ENCODE measurements at places on chromosomes 13 and 19.

DNA sequence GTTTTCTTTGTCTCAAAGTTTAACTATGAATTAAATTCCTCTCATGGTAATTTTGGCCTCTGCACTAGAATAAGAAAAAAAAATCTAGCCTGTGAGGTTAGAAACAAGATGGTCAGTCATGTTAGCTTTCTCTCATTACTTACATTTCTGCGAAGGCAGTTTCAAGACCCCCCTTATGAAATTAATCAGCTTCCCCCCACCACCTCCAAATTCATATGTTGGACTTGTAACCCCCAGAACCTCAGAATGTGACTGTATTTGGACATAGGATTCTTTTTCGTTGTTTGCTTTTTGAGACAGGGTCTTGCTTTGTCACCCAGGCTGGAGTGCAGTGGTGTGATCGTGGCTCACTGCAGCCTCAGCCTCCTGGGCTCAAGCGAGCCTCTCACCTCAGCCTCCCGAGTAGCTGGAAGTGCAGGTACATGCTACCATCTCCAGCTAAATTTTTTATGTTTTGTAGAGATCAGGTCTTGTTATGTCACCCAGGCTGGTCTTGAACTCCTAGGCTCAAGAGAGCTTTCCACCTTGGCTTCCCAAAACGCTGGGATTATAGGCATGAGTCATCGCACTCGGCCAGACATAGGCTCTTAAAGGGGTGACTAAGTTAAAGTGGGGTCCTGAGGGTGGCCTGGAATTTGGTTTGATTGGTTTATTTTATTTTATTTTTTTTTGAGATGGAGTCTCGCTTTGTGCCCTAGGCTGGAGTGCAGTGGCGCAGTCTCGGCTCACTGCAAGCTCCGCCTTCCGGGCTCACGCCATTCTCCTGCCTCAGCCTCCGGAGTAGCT, 1.4 kb downstream of the PLA2G4C start:
- no peak for DNase-seq

GRCh38 chr13:83880275-83881139, 1.8 kb downstream of the SLITRK1 start:
- DNase-seq = no peak

- DNase-seq = no peak
Measured at GRCh38 chr13:43661161-43661830, 125.5 kb downstream of the ENOX1 start.

- DNase-seq = no peak
Measured at GRCh38 chr13:107139006-107139405, 571.1 kb upstream of the ARGLU1 start.

DNA sequence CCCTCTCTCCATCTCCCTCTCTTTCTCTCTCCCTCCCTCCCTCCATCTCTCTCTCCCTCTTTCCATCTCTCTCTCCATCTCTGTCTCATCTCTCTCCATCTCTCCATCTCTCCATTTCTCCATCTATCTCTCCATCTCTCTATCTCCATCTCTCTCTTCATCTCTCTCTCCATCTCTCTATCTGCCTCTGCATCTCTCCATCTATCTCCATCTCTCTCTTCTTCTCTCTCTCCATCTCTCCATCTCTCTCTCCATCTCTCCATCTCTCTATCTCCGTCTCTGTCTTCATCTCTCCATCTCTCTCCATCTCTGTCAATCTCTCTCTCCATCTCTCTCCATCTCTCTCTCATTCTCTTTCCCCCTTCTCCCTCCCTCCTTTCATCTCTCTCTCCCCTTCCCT, 56.1 kb upstream of the NFIC start:
- no peak for DNase-seq

DNA sequence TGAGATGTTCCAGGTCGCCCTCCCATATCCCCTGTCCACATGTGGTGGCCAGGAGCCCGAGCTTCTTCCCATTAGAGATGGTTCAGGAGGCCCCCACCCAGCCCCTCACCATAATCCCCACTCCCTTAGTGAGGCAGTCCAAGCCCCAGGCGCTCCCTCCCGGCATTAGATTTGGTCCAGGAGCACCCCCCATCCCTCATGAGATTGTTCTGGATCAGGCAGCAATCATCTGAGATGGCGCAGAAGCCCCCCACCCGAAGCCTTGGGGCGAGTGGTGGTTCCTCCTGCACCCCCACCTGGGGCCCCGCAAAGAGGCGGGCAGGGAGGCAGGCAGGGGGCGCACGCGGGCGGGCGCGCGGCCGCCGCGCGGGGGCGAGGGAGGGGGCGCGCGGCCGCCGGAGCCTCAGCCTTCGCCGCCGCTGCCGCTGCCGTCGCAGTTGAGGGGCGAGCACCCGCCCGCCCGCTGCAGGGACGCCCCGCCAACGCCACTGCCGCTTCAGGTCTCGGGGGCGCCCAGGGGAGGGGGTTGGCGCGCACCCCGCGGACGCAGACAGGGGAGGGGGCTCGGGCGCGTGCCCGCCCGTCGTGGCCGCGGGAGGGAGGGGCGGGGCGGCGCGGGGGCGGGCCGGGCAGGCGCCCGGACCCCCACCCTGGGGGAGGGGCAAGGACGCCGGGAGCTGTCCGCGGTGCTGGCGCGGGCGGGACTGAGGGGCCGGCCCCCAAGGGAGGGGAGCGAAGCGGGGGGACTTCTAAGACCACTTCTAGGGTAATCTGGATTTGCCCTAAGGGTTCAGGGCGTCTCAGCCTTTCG, 46.4 kb upstream of the SHKBP1 start:
- DNase-seq = no peak

DNA sequence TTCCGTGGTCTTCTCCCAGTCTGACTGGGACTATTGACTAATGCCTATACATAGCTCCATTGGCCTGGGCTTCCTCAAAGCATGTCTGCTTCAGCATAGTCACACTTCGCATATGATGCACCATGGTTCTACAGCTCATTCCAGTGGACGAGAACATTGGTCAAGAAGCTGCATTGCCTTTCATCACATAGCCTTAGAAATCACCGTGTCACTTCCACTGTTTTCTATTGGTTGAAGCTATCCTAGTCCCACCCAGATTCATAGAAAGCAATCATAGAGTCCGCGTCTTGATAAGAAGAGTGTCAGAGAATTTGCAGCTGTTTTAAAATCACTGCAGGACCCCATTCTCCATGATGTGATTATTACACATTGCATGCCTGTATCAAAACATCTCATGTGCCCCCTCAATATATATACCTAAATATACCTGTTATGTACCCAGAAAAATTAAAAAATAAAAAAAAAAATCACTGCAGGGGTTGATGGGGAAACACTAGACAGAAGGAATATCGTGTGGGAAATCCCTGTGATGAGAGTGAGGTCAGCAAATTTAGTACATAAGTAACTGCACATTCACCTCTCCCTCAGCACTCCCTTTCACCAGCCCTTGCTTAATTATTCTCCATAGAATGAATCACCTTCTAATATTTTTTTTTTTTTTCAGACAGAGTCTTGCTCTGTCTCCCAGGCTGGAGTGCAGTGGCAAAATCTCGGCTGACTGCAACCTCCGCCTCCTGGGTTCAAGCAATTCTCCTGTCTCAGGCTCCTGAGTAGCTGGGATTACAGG, 2.2 kb upstream of the ARHGAP33 start:
- DNase-seq = no peak

DNA sequence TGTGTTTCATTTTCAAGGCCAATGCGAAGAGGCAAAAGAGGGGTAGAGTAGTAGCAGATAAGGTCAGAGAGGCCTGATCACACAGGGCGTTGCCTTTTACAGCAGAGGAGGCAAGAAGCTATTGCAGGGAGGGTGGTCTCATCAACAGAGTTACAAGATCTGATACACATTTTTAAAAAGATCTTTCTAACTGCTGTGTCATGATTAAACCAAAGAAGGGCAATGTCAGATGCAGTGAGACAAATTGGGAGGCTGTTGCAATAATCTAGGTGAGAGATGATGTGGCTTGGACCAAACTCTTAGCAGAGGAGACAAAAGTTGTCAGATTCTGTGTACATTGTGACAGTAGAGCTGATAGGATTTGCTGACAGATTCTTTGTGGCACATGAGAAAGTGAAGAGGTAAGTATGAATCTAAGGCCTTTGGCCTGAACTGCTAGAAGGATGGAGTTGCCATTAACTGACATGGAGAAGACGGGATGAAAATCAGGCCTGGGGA, 13.0 kb upstream of the LRRC63 start:
- no peak for DNase-seq

- DNase-seq = no peak
Measured at GRCh38 chr19:30908262-30908771, 440.9 kb downstream of the TSHZ3 start.

- peak; percentile 87 for DNase-seq
Measured at GRCh38 chr19:10543420-10544241, at the start of gene ATG4D. Gene ATG4D (plus strand): TSS chr19:10543904. CDS start chr19:10544091, 187 bp downstream.

DNA sequence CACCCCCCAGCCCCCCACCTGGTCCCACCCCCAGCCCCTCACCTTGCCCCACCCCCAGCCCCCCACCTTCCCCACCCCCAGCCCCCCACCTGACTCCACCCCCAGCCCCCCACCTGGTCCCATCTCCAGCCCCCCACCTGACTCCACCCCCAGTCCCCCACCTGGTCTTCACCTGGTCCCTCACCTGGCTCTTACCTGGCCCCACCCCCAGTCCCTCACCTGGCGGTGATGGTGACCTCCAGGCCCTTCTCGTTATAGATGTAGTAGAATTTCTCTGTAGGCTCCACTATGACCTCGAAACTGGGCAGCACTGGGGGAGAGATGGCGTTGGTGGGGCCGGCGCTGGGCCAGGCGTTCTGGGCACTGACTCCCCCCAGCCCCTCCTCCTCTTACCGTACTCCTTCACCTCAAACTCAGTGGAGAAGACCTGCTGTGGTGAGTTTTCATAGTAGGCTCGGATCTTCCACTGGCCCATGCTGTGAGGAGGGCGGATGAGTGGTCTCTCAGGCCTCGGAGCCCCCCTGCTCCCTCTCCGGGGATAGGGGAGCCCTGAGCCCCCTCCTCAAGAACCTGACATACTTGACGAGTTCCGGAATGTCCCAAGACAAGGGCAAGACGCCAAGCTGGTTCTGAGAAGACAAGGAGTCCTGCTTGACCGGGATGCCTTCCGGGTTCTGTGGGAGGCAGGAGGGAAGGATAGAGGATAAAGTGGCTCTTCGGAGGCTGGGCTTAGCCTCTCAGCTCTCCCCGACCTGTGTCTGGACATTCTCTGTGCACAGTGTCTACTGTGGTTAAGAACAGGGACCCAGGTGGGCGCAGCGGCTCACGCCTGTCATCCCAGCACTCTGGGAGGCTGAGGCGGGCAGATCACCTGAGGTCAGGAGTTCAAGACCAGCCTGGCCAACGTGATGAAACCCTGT, 6.4 kb downstream of the C3 start:
- no peak for DNase-seq

- no peak for DNase-seq
Measured at GRCh38 chr13:84641491-84641890, 759.2 kb upstream of the SLITRK1 start.

DNA sequence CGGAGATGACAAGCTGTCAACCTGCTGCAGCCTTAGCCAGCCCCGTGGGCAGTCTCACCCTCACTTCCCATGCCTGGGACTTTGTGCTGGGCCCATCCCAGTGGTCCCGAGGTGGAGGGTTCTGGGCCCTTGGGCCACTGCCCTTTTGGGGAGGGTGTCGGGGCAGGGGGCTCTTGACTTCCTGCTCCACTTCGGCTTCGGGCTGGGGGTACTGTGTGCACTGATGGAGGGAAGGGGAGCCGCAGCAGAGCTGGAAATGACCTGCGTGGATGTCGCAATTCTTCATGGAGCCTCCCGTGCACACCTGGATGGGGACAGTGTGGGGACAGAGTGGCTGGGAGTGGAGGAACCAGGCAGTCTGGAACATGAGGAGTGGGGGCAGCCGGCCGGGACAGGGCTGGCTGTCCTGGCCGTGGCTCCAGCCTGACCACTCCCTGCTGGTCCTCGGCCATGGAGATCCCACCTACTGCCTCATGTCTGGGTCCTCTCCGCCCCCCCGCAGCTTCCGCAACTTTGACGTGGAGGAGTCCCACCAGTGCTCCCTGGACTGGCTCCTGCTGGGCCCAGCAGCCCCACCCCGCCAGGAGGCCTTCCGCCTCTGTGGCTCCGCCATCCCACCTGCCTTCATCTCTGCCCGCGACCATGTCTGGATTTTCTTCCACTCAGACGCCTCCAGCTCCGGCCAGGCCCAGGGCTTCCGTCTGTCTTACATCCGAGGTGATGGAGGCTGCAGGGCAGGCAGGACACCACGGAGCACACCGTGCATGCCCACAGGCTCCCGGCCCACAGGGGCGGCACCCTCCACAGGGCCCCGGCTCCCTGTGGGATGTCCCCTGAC, 10.2 kb downstream of the LRP3 start:
- no peak for DNase-seq

All from CD4-positive, alpha-beta T cell treated with Interferon alpha-2 for 1 hour (primary cell).